ENCODE measurements at places on chromosomes 6 and 20. TPM values are rescaled to one million over a fixed set of nuclear protein-coding genes. Genes with fewer than 3 reads are reported as not detected.
A peak's percentile ranks its signal among the peaks of the same experiment; 100 is the strongest.

Gene RBM24
- polyA plus RNA-seq, result not detected

Gene ARMH2
- not detected for polyA plus RNA-seq

Gene ANKEF1
- 2.3 TPM for polyA plus RNA-seq

Gene SAMD3
- 0.71 TPM for polyA plus RNA-seq

Gene NMBR
- polyA plus RNA-seq, result not detected

Gene SMIM29
- 97.9 TPM for polyA plus RNA-seq

GRCh38 chr6:3646616-3647362 lies 104.7 kb downstream of the PXDC1 start:
- no peaks in the 10 kb centered on the region for H3K4me1 ChIP-seq
- H3K4me3 ChIP-seq, result no peak overlapping the region
- DNase-seq, result no peak
- peaks cover 17% of the 10 kb centered on the region for H3K27me3 ChIP-seq

DNA sequence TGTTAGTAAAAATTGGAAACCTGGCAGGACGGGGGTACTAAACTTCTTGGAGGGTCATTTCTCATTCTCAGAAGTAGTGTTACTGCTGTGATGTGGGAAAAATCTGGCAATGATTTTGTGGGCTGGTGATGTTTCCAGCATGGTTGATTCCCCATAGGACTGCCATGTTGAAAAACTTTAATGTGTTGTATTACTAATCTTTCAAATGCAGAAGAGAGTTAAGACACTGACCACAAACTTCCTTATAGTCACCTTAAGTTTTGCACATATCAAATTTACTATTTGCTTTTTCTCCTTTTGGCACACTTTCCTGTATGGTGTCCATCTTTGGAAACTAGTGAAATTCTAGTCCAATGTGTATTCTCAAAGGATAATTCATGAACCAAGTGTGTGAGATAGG lies 236.2 kb upstream of the TAB2 start:
- DNase-seq, result no peak
- H3K4me3 ChIP-seq, result no peak overlapping the region
- no peak overlapping the region for H3K27ac ChIP-seq
- H3K4me1 ChIP-seq, result no peaks in the 10 kb centered on the region
- no peaks in the 10 kb centered on the region for H3K36me3 ChIP-seq

DNA sequence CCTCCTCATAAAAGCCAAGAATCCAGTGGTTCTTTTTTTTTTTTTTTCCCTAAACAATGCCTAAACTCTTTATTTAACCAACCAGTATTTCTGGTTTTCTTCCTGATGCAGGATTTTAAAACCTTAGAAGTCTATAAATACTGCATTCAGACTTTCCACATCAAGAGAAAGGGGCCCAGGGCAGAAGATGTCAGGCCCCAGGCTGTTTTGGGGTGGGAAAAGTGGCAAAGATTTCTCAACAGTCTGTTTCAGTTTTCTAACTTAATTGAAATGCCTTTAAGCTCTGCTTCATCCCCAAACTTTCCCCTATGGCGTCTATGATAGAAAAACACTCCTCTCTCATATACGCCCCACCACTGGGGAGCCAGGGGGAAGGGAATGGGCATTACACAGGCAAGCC lies 33.1 kb downstream of the QRSL1 start:
- H3K36me3 ChIP-seq, result peaks cover 65% of the 10 kb centered on the region
- DNase-seq, result no peak
- H3K4me3 ChIP-seq, result peak overlapping the region; percentile 67
- peak overlapping the region; percentile 54 for H3K27ac ChIP-seq
- peaks cover 33% of the 10 kb centered on the region for H3K4me1 ChIP-seq
- H3K27me3 ChIP-seq, result no peaks in the 10 kb centered on the region

- DNase-seq, result no peak
- H3K4me1 ChIP-seq, result no peaks in the 10 kb centered on the region
- no peak overlapping the region for H3K27ac ChIP-seq
- no peaks in the 10 kb centered on the region for H3K36me3 ChIP-seq
These were observed 214.3 kb downstream of the DHX35 start for GRCh38 chr20:39176457-39176856.

DNA sequence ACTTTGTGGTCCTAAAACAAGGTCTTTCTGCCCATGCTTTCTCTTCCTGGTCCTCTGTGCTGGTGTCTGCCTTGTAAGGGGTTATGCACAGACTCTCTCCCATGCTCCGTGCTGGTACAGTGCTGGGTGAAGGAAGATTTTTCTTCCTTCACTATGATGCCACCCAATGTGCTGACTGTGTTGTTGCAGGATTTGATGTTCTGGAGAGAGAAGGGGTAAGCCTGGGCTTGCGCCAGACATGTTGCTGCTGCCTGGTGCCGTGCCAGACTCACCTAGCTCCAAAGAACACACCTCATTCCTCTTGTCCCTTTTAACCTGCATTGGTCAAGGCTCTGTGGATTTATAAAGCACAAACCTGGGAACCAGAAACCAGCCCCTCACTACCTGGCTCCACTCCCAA lies 28.4 kb upstream of the ARMH2 start:
- no peak for DNase-seq
- H3K27me3 ChIP-seq, result no peaks in the 10 kb centered on the region
- H3K4me1 ChIP-seq, result no peaks in the 10 kb centered on the region
- H3K36me3 ChIP-seq, result peaks cover 20% of the 10 kb centered on the region
- no peak overlapping the region for H3K4me3 ChIP-seq
- H3K27ac ChIP-seq, result peak overlapping the region; percentile 79

- no peak for DNase-seq
- peaks cover 36% of the 10 kb centered on the region for H3K27me3 ChIP-seq
- H3K4me1 ChIP-seq, result peaks cover 31% of the 10 kb centered on the region
- H3K36me3 ChIP-seq, result peaks cover 8% of the 10 kb centered on the region
- H3K4me3 ChIP-seq, result no peak overlapping the region
These were observed 26.1 kb downstream of the ANGPT4 start for GRCh38 chr20:889932-890463.

GRCh38 chr6:93366506-93366905 lies 52.9 kb downstream of the EPHA7 start:
- peaks cover 4% of the 10 kb centered on the region for H3K27me3 ChIP-seq
- no peak overlapping the region for H3K4me3 ChIP-seq
- DNase-seq, result no peak
- no peaks in the 10 kb centered on the region for H3K36me3 ChIP-seq

GRCh38 chr6:6377621-6378020 lies 57.2 kb upstream of the F13A1 start:
- no peak for DNase-seq
- peaks cover 4% of the 10 kb centered on the region for H3K4me1 ChIP-seq
- H3K27me3 ChIP-seq, result peaks cover 5% of the 10 kb centered on the region
- H3K4me3 ChIP-seq, result no peak overlapping the region
- peaks cover 4% of the 10 kb centered on the region for H3K36me3 ChIP-seq

DNA sequence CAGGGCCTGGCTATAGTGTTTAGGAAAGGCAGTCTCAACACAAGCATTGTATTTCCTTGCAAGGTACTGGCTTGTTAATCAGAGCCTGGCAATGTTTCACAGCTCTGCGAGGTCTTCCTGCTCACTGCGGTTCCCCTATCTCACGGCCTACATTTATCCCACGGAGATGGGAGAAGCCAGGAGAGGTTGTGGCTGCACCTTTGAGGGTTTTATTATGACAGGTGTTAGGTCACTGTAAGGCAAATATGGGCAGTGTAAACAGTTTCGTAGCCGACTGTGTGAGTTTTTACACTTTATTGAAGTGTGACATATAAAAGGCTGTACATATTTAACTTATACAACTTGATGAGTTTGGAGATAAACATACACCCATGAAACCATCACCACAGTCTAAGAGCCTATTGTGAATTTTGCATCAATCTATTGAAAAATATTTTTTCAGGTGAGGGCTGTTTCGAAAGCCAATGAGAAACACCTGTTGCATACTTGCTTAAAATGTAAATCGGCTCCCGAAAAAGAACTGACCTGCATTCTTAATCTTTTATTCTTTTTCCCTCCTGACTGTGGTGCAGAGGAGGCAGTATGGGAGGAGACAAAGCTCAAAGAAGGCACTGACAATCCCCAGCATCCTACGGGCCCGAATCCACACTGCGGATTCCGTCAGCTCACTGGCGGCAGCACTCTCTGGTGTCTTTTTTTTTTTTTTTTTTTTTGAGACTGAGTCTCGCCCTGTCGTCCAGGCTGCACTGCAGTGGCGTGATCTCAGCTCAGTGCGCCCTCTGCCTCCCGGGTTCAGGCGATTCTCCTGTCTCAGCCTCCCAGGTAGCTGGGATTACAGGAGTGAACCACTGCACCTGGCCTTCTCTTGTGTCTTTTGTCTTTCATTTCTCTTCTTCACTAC lies 7.5 kb upstream of the RBM38 start:
- no peak overlapping the region for H3K4me3 ChIP-seq
- DNase-seq, result no peak
- peak overlapping the region; percentile 52 for H3K27ac ChIP-seq
- no peaks in the 10 kb centered on the region for H3K27me3 ChIP-seq
- H3K36me3 ChIP-seq, result no peaks in the 10 kb centered on the region

GRCh38 chr20:61847420-61847748 lies 218.3 kb downstream of the TAF4 start:
- H3K27me3 ChIP-seq, result no peaks in the 10 kb centered on the region
- no peak overlapping the region for H3K4me3 ChIP-seq
- H3K36me3 ChIP-seq, result no peaks in the 10 kb centered on the region
- H3K27ac ChIP-seq, result peak overlapping the region; percentile 76
- H3K4me1 ChIP-seq, result no peaks in the 10 kb centered on the region

DNA sequence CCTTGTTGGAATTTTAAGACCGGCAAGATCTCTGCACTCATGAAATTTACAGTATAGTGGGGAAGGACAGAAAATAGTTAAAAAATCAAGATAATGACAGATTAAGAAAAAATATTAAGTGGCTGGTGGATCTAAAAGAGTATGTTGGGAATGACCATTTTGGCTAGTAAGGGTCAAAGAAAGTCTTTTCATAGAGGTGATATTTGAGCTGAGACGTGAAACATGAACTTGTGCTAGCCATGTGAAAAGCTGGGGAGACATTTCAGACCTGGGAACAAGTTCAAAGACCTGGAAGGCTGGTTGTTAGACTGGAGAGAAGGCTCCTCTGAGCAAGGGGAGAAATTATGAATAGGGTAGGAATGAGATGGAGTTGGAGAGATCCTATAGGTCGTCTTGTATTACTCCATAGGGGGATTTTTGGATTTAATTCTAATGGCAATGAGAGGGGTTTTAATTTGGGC lies 4.7 kb downstream of the BICRAL start:
- no peak for DNase-seq
- peaks cover 41% of the 10 kb centered on the region for H3K4me1 ChIP-seq
- no peak overlapping the region for H3K27ac ChIP-seq
- no peaks in the 10 kb centered on the region for H3K27me3 ChIP-seq

- H3K27me3 ChIP-seq, result no peaks in the 10 kb centered on the region
- H3K4me1 ChIP-seq, result peaks cover 14% of the 10 kb centered on the region
- H3K36me3 ChIP-seq, result no peaks in the 10 kb centered on the region
- H3K4me3 ChIP-seq, result no peak overlapping the region
- DNase-seq, result peak; percentile 52
These were observed 26.5 kb downstream of the MTHFD1L start for GRCh38 chr6:150891888-150892485.

- no peak for DNase-seq
- H3K36me3 ChIP-seq, result no peaks in the 10 kb centered on the region
- H3K4me1 ChIP-seq, result no peaks in the 10 kb centered on the region
- no peak overlapping the region for H3K27ac ChIP-seq
- H3K4me3 ChIP-seq, result no peak overlapping the region
These were observed 225.5 kb downstream of the BMP2 start for GRCh38 chr20:6993011-6993410.

DNA sequence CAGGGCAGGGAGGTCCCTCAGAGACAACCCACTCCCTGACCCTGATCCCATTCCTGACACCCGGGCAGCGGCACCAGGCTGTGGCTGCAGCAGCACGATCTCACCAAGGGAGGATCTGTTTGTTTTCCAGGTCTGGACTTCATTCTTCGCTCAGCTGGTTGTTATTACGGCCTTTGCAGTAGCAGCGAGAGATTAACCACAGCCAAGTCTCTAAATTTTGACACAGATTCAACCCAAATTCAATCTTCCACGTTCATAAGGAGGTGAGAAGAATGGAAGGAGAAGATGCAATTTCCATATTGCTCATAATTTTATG lies 91.1 kb upstream of the THBS2 start:
- H3K36me3 ChIP-seq, result no peaks in the 10 kb centered on the region
- H3K4me3 ChIP-seq, result no peak overlapping the region
- no peak for DNase-seq

DNA sequence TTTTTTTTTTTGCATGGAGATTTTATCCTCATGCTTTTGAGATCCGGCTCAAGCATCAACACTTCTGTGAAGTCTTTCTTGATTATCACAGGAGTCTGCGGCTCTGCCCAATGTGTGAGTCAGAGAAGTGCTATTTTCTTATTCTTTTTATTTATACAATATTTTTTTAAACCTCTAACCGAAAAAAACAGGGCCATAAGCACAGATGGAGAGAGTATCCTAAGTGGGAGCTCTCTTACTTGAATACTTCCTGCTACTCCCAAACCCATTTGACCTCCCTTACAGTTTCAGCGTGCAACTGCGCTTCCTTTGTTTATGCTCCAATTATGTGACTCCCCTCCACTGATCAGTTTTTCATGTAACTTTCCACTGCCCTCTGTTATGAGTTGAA lies 8.7 kb upstream of the ATXN1 start:
- DNase-seq, result no peak
- peaks cover 7% of the 10 kb centered on the region for H3K4me1 ChIP-seq
- H3K27me3 ChIP-seq, result peaks cover 16% of the 10 kb centered on the region
- H3K36me3 ChIP-seq, result no peaks in the 10 kb centered on the region
- no peak overlapping the region for H3K4me3 ChIP-seq

GRCh38 chr6:91653895-91654294 lies 1067.0 kb upstream of the MAP3K7 start:
- no peak for DNase-seq
- no peaks in the 10 kb centered on the region for H3K4me1 ChIP-seq
- H3K4me3 ChIP-seq, result no peak overlapping the region
- no peaks in the 10 kb centered on the region for H3K27me3 ChIP-seq
- H3K36me3 ChIP-seq, result no peaks in the 10 kb centered on the region

- peaks cover 8% of the 10 kb centered on the region for H3K4me1 ChIP-seq
- no peaks in the 10 kb centered on the region for H3K27me3 ChIP-seq
- DNase-seq, result no peak
- no peaks in the 10 kb centered on the region for H3K36me3 ChIP-seq
- peak overlapping the region; percentile 61 for H3K27ac ChIP-seq
- H3K4me3 ChIP-seq, result no peak overlapping the region
These were observed 13.7 kb upstream of the FAM83C start for GRCh38 chr20:35305682-35306556.

DNA sequence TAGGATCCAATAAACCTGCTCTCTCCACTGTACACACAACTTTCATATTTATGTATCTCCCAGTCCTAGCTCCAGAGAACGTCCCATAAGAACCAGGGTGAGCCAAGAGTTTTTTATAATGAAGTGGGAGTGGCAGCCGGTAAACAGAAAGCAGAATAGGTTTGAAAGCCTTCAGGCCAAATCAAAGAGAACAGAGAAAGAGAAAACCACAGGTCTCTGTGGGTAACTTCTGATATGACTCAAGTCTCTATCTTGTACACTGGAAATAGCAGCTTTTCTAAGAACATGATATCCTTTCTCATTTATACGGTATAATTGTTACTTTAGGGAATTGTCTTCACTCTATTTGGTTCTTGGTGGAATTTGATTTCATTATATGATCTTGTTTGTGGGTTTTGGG lies 273.6 kb downstream of the PACRG start:
- no peak overlapping the region for H3K27ac ChIP-seq
- H3K4me3 ChIP-seq, result no peak overlapping the region
- no peaks in the 10 kb centered on the region for H3K4me1 ChIP-seq
- H3K36me3 ChIP-seq, result no peaks in the 10 kb centered on the region
- no peak for DNase-seq

- H3K4me1 ChIP-seq, result peaks cover 8% of the 10 kb centered on the region
- H3K36me3 ChIP-seq, result peaks cover 40% of the 10 kb centered on the region
These were observed 9.8 kb downstream of the FOXA2 start for GRCh38 chr20:22574545-22575086.

GRCh38 chr6:17276766-17277165 lies 4.4 kb upstream of the RBM24 start:
- no peak overlapping the region for H3K4me3 ChIP-seq
- peaks cover 38% of the 10 kb centered on the region for H3K27me3 ChIP-seq
- peaks cover 8% of the 10 kb centered on the region for H3K4me1 ChIP-seq
- H3K36me3 ChIP-seq, result no peaks in the 10 kb centered on the region
- no peak for DNase-seq
